ENCODE measurements at places on chromosomes 5 and 9.

- DNase-seq = no peak
These were observed 37.4 kb downstream of the MAT2B start for GRCh38 chr5:163542771-163543170.

DNA sequence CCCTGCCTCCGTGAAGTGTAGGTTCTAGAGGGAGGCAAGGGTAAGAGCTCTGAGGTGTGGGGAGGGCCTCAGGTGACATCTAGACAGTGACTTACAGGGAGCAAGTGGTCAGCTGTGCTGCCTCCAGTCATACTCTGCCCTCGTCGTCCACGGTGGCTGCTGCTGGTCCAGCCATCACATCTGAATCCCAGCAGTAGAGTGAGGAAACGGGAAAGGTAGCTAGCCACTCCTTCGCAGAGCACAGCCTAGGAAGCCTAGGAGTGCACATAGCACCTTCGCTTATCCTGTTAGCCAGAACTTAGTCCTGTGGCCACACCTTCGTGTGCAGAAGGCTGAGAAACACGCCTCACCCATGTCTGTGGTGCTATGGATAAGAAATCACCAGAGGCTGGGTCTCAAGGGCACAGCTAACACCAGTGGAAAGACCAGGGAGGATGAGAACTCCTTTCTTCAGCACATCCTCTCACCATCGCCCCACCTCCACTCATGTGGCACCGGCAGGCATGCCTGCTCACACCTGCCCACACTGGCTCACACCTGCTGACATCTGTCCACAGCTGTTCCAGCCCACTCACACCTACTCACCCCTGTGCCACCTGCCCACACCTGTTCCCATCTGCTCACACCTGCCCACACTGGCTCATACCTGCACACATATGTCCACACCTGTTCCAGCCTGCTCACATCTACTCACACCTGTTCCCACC, 44.5 kb upstream of the SLC6A19 start:
- DNase-seq = no peak

DNA sequence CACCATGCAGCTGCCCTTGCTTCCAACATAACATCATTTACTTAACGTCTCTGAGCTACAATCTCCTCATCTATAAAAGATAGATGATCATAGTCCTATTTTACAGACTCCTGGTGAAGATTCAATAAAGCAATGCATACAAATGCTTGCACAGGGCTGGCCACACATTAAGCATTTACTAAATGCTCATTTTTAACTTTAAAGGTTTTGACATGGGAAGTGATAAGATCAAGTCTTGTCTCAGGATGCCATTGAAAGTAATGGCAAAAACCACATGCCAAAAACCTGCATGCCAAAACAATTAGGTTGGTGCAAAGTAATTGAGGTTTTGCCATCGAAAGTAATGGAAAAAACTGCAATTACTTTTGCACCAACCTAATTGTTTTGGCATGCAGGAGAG, 181.2 kb upstream of the ADRA1B start:
- no peak for DNase-seq

GRCh38 chr9:38048316-38048969, 20.6 kb downstream of the SHB start:
- no peak for DNase-seq

DNA sequence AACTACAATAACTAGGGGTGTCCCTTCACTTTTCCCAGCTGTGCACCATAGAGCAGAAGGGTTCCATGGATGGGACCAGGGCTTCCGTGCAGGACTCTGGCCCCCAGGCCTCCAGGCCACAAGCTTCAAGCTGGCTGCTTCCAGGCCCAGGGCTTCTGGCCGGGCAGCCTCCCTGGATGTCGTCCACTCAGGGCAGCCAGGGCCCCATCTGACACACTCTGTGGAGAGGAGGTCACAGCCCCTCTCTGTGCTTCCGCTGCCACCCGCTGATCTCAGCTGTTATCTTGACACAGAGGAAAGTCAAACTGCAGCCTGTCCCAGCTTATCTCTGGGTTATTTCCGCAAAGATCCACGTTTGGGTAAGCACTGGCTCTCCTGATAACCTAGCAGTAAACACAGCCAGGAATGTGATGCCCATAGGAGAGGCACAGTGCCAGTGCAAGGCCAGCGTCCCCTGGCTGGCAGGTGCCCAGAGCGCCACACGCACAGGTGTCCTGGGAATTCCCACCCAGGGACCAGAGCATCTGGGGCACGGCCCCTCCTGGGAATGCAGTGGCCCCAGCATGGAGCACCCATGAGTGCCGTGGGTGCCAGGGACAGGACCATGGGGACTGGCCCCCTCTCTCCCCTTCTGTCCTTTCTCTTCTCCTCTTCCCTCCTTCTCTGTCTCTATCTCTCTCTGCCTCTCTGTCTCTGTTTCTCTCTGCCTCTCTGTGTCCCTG, 15.6 kb upstream of the SLC6A19 start:
- DNase-seq = no peak

- DNase-seq = no peak
These were observed 36.3 kb downstream of the GDA start for GRCh38 chr9:72185561-72185960.

GRCh38 chr9:75149841-75150241, 61.5 kb downstream of the OSTF1 start:
- no peak for DNase-seq

GRCh38 chr5:73719632-73720031, 93.6 kb downstream of the ARHGEF28 start:
- DNase-seq = no peak

All from H54 (cell line).